ENCODE measurements at places on chromosomes 6 and 20.
A peak's percentile ranks its signal among the peaks of the same experiment; 100 is the strongest.

DNA sequence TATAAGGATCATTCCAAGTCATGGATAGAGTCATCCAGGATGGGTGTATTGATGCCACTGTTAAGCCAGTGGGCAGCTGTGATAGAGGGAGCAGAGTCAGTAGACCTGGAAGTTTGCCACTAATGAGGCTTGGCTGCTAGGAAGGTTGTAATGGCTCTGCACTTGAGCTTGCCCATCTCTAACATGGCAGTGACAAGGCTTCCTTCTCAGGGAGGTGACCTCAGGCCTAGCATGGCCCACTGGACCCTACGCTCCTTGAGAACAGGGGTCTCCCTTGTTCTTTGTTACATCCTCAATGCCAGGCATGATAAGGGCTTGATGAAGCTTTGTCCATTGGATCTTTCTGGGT is 155.1 kb downstream of the CD83 start:
- no peak for DNase-seq

GRCh38 chr6:70575899-70576495 is 9.3 kb downstream of the SDHAF4 start:
- no peak for DNase-seq

DNA sequence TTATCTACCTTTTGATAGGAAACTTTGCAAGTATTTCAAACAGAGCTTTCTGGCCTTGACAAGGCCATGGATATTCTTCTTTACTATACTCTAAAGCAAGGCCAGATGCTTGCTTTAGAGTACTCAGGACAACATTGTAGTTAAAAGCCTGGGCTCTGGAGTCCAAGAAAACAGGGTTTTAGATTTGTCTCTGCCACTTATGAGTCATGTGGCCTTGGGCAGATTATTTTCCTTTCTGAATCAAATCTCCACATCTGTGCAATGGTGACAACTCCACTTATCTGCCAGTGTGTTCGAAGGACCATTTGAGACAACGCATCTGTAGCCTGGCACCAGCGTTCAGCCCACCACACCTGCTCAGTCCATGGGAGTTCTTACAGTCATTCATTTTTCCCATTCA is 265.9 kb upstream of the RIN2 start:
- DNase-seq = no peak

- no peak for DNase-seq
Observed at GRCh38 chr20:32562495-32562911, 22.6 kb downstream of the NOL4L start.

GRCh38 chr6:152941746-152942145 is 41.1 kb downstream of the FBXO5 start:
- no peak for DNase-seq

- DNase-seq = no peak
Observed at GRCh38 chr6:114288701-114289495, 53.9 kb downstream of the HS3ST5 start.

- peak; percentile 63 for DNase-seq
Observed at GRCh38 chr6:111734068-111735061, 128.7 kb upstream of the TRAF3IP2 start.

DNA sequence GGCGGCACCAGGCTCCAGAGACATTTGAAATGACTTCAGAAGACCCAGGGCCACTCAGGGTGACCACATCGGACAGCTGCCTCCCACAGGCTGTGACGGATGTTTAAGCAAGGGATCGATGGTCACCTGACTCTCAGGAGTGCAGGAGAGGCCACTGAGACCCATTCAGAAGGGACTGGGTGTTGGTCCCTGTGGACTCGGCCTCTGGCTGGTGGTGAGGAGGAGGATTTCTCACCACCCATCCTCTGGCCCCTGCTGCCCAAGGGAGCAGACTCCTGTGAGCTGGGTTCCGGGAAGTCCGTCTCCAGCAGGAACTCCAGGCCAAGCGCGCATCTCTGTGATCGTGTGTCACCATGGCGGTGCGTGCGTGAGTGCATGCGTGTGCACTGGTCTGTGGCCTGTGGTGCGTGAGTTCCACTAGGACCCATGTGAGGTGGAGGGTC is 25.5 kb downstream of the NPEPL1 start:
- DNase-seq = no peak

DNA sequence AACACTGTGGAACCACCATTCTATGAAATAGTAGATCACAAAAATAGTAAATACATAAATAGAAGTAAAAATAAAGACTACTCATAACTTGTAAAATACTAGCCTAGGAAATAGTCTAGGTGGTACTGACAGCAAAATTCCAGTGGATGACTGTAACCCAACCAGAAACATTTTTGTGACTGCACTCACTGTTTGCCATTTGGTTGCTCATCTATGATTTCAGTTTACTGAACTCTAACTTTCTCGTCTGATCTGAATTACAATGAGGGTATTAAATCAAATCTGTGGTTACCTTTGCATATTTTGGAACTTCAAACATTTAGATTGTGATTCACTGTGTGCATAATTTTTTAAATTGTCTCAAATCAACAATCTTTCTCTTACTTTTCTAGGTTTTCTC is 151.1 kb downstream of the KHDC1L start:
- DNase-seq = no peak

- DNase-seq = no peak
Observed at GRCh38 chr6:144568241-144568640, 283.1 kb downstream of the UTRN start.

DNA sequence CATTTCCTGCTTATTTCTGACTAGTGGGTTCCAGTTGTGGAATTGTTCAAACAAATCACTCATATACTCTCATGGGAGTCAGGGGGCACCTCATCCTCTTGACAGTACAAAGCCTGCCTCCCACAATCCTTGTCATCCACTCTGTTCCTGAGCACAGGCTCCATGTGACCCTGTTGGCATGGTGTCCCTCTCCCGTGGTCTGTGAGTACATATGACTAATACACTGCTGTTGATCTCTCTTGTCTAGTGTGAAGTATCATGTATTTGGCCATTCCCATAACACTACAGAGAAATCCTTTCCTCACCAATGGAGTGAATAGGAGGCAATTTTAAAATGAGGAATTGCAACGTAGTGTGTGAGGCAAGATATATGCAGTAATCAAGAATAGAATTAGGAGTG is 185.3 kb downstream of the OGFRL1 start:
- DNase-seq = no peak

GRCh38 chr6:110185879-110186278 is 5.7 kb downstream of the CDC40 start:
- no peak for DNase-seq

- no peak for DNase-seq
Observed at GRCh38 chr6:156413154-156413553, 364.0 kb upstream of the ARID1B start.

- no peak for DNase-seq
Observed at GRCh38 chr20:36917943-36918342, 33.6 kb downstream of the SAMHD1 start.

GRCh38 chr20:15487030-15487429 is 1086.2 kb downstream of the KIF16B start:
- no peak for DNase-seq

DNA sequence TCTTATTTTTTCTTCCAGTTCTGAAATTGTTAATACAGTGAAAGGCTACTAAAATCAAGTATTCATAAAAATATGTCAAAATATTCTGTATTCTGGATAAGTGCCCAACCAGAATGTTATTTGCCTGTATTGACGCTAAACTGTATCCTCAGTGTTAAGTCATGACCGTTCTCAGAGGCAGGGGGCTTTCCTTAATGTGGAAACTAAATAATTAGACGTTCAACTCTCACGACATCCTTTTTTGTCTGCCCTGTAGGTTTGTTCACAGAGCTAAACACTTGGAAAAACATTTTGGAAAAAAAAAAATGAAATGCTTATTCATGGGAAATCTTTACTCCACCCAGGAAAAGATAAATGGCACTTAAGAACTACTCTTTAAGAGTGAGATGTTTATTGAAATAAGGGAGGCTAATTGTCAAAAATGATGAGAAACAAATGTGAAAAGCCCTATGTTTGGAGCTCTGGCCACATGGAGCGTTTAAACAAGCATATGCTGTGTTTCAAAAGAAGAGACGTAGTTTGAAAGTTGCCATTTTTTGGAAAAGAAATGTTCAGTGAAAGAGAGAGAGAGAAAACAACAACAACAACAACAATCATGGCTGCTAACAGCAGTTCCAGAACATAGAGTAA is 453.1 kb upstream of the MARCKS start:
- DNase-seq = no peak

DNA sequence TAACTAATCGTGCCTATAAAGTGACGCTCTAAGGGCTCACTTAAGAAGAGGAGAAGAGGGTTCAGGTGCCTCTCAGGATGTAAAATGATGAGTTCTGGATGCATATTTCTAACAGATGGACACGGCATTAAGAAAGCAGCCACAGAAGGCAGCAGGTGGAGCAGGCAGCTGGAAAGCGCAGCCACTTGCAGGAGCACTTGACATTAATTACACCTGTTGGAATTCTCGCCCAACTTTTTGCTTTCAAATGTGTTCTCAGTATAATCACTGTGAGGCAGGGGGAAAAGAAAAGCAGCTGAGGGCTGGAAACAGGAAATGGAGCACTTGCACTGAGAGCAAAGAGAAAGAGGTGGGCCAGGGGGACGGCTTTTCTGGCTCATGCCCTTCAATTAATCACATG is 164.2 kb downstream of the NKAIN2 start:
- DNase-seq = no peak

DNA sequence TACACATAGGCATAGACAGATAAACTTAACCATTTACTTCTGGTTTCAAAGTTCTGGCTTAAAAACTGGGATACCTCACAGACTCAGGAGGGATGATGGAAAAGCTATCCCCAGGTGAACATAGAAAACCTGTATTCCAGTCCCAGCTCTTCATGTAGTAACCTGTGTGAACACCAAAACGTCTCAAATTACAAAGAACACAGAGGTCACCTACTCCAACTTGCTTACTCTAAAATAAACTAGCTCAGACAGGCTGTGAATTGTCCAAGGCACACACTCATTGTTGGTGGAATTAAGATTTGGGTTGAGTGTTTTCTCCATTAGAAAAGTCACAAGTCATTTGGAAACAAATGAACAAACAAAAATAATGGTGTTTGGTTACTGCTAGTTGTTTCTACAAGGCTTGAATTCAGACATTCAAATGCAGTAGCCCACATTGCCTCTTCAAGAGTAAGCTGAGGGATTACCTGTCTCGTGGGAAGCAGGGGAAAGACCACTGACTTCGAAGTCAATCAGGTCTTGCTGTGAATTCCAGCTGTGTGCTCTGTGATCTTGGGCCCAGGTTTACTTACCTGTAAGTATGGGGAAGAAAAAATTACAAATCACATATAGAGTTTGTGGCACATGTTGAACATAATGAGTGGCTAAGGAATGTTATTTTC is 48.2 kb upstream of the LRRC1 start:
- DNase-seq = no peak

DNA sequence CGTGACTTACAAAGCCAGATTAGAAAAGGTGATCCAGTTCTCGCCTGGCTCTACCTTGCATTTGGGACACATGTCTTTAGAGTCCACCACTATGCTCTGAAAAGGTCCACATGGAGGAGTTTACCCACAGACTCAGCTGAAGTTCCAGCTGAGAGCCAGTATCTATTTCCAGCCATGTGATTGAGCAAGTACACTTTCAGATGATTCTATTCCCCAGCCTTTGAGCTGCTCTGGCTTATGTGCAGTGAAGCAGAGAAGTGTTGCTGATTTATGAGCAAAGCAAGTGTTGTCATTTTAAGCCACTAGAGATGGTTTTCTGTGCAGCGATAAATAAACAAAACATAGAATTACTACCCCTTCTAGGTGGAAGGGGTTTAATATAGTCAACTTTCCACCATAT is 520.8 kb upstream of the RNF217 start:
- no peak for DNase-seq

GRCh38 chr6:124873066-124873410 is 89.2 kb upstream of the RNF217 start:
- no peak for DNase-seq

DNA sequence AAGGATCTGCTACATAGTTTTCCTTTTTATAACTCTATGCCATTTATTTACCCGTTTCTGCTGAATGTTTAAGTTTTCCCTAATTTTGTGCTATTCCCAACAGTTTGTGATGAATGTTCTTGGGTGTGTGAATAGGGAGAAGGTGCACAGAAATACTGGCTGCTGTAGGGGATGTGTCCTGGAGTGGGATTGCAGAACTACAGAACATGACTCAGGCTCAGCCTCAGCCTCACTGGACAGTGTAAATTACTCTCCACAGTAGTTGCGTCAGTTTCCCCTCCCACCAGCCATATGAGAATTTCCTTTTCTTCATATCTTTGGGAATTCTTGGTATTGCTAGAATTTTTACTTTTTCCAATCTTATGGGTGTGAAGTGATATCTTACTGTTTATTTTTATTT is 57.0 kb downstream of the SLX4IP start:
- no peak for DNase-seq

GRCh38 chr6:117829594-117830319 is 77.3 kb upstream of the SLC35F1 start:
- DNase-seq = peak; percentile 2

DNA sequence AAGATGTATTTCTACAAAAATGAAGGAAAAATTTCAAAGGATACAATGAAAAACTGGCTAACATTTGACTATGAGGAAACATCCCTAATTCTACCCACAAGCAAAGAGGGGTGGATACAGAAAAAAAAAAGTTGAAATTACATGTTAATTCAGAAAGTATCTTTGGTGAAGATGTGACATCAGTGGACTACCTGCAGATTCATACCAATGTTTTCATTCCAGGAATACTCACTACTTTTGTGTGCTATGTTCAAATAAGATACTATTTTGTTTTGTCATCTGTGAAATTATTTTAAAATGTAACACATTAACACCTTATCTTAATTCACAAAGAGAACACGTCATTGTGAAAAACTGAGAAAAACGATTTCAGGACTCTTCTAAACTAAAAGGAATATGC is 159.3 kb upstream of the SHLD1 start:
- DNase-seq = no peak

- no peak for DNase-seq
Observed at GRCh38 chr20:61407561-61407960, 155.5 kb downstream of the CDH4 start.

DNA sequence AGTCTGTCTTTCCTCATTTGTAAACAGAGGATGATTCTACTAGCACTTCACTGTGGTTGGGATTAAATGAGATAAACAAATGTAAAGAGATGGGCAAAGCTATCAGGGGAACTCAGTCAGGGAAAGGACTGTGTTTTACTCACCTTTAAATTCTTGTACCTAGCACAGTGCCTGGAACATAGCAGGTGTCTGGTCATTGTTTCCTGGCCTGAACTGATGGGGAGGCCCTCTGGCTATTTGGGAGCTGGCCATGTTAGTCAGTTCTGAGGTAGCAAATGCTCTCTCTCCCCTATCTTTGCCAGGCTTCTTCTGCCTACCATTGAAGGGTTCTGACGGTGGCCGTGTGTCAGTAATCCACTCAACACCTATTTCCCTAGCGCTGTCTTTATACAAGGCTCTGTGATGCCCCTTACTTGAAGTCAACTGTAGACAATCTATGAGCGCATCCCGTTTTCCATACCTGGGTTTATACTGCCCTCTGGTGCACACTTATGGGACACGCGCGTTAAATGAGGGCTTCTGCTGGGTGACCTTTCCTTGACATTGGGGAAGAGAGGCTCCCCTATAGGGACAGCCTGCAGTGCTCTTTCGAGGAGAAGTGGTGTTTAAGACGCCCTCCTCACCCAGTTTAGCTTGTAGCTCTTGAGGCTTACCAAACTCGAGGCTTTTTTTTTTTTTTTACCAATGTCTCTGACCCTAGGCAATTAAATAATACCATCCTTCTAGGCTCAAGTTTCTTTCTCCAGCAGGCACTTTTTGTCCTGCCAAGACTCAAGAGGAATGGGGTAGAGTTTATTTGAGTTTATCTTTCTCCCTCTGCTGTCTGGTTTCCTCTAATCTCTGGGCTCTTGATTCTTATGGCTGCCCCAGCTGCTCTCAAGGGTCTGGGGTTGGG is 4.0 kb upstream of the SPATS1 start:
- DNase-seq = peak; percentile 66
